Pulmonary artery endothelial cell (primary cell): ENCODE measurements at places on chromosomes 4 and X.

DNA sequence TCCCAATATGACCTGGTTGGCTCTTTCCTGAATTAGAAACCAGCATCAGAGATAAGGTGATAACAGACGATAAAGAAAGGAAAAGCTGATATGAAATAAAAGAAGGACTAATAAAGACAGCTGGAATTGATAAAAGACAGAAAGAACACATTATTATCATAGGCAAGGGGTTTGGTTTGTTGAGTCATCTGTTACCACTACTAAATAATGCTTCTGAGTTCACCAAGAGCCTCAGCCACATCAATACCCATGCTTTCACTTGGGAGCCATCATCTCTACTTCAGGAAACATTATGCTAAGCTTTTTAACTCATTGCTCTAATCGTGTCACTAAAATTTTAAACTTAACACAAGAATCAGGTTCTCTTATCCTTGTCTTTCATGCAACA, 27.6 kb downstream of the ANXA5 start:
- DNase-seq: no peak

DNA sequence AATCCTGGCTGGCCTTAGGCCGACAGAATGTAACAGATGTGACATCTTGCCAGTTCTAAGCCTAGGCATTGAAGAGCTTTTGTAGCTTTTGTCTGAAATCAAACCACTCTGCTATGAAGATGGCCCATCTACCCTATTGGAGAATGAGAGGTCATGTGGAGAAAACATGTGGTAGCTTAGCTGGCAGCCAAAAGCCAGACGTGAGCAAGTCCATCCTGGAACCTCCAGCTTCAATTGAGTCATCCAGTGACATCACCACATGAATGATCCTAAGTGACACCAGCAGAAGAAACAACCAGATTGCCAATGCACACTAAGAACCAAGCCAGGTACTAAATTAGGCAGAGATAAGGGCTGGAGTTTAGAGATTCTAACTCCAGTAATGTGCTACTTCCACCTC, 154.8 kb upstream of the ZFP42 start:
- DNase-seq: no peak

- no peak for DNase-seq
These were observed 5.3 kb downstream of the VAMP7 start for GRCh38 chrX:155886409-155886808.

GRCh38 chr4:10135260-10135659, 18.7 kb upstream of the WDR1 start:
- no peak for DNase-seq

DNA sequence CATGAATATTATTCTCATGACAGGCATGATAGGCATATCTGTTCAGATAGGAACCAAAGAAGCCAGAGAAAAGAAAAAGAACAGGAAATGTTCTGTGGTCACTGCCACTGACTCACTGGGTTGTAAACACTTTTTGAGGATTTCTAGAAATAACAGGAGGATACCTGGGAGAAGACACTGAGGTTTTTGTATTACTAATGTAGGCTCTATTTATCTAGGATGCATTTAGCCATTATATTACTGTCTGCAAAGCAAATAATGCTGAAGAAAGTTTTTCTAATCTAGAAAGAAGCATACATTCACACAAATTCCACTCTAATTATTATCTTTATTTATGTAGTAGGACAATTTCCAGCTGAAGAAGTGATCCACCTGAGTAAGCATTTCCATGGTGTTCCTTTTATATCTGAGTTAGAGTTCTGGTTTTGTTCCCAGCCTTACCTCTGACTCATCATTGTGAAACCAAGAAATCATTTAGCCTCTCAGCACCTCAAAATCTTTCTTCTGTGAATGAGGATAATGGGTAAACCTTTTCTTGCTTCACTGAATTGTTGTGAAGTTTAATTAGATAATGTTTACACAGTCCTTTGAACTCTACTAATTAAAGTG, 40.2 kb upstream of the EPGN start:
- DNase-seq: no peak

DNA sequence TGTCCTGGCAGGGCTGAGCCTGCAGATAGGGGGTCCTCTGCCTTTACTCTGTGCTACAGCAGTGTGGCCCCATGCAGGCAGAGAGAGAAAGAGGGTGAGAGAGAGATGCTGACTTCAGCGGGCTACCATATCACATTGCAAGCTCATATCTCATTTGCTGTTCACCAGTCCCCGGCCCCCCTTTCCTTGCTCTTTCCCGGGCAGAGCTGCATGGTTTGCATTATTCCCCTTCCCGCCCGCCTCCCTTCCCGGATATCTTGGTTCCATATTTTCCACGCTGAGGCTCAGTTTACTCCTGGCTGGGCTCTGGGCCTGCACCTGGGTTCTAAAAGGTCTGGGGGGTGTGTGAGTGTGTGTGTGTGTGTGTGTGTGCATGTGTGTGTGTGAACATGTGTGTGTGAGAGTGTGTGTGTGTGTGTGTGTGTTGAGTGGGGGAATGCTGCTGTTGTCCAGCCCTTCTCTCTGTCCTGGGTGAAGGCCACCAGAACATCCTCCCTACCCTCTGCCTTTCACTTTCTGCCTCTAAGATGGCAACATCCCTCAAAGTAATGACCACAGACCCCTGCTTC, 63.5 kb downstream of the PJA1 start:
- DNase-seq: no peak

DNA sequence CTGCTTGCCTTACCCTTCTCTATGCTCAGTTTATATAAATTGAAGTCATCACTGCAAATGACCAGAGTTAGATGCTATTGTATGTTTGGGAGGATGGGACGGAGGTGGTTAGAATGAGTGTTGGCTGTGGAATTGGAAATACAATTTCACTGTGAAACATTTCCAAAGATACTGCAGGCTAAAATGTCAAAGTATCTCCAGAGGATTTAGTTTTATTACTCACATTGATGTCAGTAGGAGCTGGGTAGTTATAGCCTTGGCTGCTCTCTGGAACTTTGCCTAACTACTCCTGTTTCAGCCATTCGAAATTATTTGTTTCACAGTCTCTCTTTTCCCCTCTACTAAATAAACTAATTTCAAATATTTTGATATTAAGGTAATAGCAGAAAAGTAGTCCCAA, 92.6 kb upstream of the PPP3CA start:
- DNase-seq: no peak

DNA sequence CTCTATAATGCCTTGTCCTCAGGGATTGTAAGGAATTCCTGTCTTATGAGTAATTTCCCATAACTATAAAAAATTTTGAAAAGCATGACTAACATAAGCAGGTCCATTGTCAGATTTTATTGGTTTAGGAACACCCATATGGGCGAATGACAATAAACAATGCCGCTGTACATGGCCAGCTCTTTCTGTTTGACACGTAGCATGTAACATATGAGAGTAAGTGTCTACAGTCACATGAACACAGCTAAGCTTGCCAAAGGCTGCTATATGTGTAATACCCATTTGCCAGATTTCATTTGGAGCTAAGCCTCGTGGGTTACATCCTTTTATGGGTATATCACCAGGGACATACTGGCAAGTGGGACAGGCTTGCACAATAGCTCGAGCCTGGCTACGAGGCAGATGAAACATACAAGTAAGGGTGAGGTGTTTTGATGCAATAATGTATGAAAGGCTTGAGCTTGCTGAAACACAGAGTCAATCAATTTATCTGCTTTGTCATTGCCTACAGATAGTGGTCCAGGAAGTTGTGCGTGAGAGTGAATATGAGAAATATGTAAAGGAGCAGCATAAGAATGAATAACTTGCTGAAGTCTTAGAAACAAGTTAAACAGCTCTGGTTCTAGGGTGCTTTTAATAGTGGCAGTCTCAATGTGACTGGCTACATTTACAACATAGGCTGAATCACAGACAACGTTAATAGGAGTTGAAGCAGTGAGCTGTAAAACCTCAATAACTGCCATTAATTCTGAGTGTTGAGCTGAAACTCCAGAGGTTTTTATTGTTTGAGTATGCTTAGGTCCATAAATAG, 67.4 kb upstream of the UGT2B10 start:
- DNase-seq: no peak

GRCh38 chr4:32073542-32073941, 1353.4 kb downstream of the PCDH7 start:
- DNase-seq: no peak

- no peak for DNase-seq
These were observed 183.9 kb upstream of the PCDH7 start for GRCh38 chr4:30536231-30536630.

DNA sequence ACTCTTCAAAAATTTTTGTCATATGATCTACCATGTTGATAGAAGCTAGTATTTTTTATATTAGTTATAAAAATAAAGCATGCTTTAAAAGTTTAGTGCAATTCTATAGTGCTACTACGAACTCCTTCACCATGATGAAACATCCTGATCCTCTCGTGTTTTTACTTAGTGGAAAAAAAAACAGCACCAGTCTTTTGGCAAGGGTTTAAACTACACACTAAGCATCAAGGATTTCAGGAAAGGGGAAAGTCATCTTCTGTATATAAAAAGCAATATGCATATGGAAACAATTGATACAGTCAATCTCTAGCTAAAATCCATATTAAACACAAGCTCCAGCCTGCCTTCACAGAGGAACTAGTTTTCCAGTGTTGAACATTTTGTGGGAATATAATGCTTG, 18.7 kb downstream of the CHM start:
- no peak for DNase-seq

DNA sequence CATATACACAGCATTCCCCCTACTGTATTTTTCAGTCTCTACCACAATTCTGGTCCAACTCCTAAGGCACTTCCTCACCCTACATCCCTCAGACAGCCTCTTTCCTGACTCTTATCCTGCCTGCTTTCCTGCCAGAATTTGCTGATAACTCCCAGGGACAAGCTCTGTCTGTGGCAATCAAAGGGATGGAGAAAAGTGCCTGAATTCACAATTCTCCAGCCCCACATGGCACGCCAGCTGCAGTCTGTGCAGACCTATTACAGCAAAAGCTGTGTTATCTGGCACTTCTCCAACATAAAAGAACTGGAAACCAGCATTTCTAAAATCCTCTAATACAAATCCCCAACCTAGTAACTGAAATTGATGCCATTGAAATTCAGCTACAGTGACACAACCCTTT, 404.8 kb downstream of the KLHL13 start:
- DNase-seq: no peak

DNA sequence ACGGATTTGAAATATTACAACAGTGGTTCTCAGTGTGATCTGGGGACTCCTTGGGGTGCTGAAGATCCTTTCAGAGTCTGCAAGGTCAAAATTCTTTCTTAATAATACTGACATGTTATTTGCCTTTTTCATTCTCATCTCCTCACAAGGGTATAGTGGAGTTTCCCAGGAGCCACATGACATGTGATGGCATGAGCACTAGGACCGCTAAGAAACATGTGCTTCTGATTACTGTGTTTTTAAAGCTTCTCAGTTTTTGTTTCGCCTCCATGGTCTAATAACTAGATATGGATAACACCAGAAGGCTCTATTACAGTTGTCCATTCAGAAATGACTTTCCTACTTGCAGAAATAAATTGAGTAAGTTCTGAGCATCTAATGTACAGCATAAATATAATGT, 156.1 kb downstream of the RAB28 start:
- DNase-seq: no peak

- no peak for DNase-seq
These were observed at the start of gene GPR78 for GRCh38 chr4:8580321-8581093. Gene GPR78, plus strand, starts transcription at chr4:8580392. Its CDS starts 591 bp downstream, at chr4:8580983.

DNA sequence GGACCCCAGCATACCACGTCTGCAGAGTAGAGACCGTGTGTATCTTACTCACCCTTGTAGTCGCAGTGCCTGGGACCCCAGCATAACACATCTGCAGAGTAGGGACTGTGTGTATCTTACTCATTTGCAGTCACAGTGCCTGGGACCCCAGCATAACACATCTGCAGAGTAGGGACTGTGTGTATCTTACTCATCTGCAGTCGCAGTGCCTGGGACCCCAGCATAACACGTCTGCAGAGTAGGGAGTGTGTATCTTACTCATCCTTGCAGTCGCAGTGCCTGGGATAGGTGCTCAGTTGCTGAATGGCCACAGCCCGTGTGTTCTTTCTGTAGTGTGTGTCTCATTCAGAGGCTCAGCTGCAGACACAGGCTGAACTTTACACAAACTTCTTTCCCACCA, 71.4 kb upstream of the FRG1 start:
- no peak for DNase-seq
